ENCODE measurements at places on chromosomes 3 and 15.

- DNase-seq, result no peak
Measured at GRCh38 chr3:112897791-112898190, 51.1 kb upstream of the CD200R1L start.

- no peak for DNase-seq
Measured at GRCh38 chr3:128971421-128972100, 22.3 kb downstream of the CFAP92 start.

- no peak for DNase-seq
Measured at GRCh38 chr3:131928593-131928992, 106.2 kb downstream of the CPNE4 start.

GRCh38 chr3:156952011-156952410, 125.9 kb downstream of the LEKR1 start:
- no peak for DNase-seq

- no peak for DNase-seq
Measured at GRCh38 chr3:181622365-181622764, 89.4 kb upstream of the SOX2 start.

GRCh38 chr15:72786676-72787345, 3.3 kb upstream of the ADPGK start:
- DNase-seq, result no peak

GRCh38 chr3:156300929-156301840, 180.8 kb downstream of the KCNAB1 start:
- no peak for DNase-seq

DNA sequence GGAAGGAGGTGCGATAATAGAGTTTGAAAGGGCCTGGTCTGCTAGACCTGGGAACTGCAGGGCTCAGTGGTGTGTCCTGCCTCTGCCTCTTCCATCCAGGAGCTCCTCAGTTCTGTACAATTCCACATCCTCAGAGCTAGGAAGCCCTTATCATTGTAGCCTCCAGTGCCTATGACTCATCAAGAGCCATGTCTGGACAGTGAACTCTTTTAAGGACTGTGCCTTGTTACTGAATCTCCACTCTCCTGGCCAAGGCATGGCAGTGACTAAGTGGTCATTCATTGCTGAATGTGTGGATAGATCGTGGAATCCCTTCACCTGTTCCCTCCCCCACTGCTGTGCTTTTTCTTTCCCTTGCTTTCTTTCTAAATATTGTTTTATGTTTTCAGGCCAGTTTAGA, 2.9 kb downstream of the TIMP4 start:
- DNase-seq, result no peak

- no peak for DNase-seq
Measured at GRCh38 chr3:119662604-119663373, 2.4 kb upstream of the POPDC2 start.

Measured in activated CD8-positive, alpha-beta memory T cell treated with anti-CD3 and anti-CD28 coated beads for 48 hours (primary cell).